ENCODE measurements at places on chromosomes 3 and 15. TPM values are rescaled to one million over a fixed set of nuclear protein-coding genes. Genes with fewer than 3 reads are reported as not detected.

DNA sequence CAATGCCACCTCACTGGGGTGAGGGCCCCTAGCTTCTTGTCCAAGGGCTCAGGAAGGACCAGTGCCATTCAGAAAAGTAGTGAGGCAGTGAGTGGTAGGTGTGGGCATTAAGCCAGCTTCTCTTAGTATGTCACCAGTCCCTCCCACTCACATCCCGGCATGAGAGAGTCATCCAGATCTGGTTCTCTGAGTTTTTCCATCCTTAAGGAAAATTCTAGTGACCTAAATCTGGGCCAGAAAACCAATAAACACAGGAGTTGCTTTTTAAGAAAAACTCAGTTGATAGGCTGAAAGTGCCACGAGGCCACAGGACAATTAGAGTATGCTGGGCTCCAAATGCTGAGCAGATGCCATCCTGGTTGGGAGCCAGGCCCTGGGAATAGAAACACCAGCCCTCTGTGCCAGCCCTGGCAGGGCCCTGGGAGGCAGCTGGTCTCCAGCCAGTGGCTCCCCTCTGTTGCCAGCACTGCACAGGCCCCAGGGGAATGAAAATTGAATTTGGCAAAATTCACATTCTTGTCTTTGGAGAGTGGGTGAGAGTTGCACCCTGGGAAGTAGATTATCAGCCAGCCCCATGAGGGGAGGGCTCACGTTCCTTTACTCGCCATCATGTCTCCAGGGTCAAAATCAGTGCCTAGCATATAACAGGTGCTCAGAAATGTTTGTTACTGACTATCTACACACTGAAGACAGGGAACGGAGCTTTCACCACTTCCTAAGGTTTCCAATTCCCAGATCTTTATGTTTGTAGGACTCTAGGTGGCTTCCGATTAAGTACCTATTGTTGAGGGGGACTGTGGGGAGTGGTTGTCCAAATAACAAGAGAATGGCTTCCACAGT, 52.8 kb downstream of the FAM43A start:
- DNase-seq = no peak

DNA sequence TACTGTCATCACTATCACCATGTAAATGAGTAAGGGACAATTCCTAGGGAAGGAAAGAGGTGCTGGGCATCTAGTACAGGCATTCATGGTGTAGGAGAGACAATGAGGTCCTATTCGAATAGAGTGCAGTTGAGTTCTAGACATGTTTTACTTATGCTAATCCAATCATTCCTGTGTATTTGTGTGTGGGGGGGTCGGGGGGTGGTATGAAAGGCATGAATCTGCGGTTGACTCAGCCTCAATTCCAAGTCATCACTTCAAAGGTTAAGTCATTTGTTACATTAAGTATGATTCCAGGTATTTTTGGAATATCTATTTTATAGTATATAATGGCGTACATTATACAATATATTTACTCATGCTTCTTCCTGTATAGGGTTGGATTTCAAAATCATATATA, 163.1 kb upstream of the GALNT15 start:
- DNase-seq = no peak

- DNase-seq = no peak
Measured at GRCh38 chr15:83512459-83512858, 65.3 kb downstream of the SH3GL3 start.

GRCh38 chr15:32053719-32054118, 23.4 kb downstream of the CHRNA7 start:
- no peak for DNase-seq

- no peak for DNase-seq
Measured at GRCh38 chr15:85832394-85832793, 37.7 kb upstream of the KLHL25 start.

GRCh38 chr3:186025161-186025560, 83.7 kb downstream of the ETV5 start:
- DNase-seq = no peak

GRCh38 chr15:25869701-25870100, 6.6 kb upstream of the ATP10A start:
- DNase-seq = no peak

GRCh38 chr15:96047255-96047931, 283.1 kb upstream of the NR2F2 start:
- no peak for DNase-seq

DNA sequence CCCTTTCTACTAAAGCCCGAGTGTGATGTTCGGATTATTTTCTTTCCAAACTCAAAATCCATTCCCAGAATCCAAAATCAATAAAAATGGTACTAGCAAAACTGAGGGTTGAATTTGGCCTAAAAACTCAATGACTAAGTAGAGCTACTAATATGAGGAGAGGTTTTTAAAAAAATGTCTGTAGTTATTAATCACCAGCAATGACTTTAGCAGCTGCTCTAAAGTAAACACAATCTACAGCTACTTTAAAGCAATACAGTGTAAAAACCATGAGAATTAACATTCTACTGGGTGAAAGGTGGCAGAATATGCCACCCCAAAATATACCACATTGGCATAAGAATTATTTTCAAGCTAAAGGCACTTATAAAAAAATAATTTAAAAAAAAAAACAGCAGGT, 23.5 kb downstream of the FHIT start:
- DNase-seq = no peak

DNA sequence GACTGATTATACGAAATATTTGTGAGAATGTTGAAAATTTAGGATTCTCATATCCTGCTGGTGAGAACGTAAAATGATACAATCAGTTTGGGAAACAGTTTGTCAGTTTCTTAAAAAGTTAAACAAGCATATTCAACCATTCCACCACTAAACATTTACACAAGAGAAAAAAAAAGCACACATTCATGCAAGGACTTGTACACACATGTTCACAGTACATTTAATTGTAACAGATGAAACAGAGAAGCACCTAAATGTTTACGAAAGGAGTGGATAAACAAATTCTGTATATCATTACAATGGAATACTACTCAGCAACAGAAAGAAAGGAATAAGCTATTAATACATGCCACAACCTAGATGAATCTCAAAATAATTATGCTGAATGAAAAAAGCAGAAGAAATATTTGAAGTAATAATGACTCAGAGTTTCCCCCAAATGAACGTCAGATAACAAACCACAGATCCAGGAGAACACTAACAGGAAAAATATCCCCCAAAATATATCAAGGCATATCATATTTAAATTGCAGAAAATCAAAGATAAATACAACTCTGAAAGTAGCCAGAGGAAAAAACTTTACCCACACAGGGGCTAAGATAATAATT, 14.3 kb downstream of the ANKRD28 start:
- DNase-seq = no peak

DNA sequence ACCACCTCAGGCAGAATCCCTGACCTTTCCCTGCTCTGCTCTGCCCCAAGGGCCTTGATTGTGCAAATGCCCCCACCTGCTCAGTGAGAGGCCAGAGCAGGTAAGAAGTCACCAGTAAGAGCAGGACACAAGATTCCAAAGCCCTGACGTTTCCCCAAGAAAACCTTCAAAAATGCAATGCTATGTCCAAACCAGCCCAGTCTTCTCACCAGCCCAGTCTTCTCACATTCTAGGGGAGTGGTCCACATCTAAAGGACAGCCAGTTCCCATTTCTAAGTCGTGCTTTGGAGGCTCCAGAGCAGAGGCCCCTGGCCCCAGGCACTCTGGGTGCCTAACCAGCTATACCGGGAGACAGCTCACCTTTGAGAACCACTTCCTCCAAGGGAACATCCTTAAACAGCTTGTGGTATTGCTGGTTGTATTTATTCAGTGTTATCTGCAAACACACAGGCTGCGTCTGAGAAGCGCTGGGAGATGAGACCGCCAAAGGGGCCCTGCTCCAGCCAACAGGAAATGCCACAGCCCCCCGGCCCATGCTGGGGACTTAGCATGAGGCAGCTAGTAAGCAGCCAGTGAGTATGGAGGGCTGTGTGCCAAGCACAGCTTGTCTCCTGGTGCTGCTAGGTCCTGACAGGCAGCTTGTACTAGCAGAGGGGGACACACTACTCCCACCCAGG, 29.3 kb downstream of the GRAMD2A start:
- DNase-seq = no peak

The P2RY14 gene
- not detected for total RNA-seq

The C3orf20 gene
- not detected for total RNA-seq

The ECT2 gene
- total RNA-seq = 39.1 TPM

The RTP3 gene
- not detected for total RNA-seq

The RPL39L gene
- total RNA-seq = 35.6 TPM

The IP6K2 gene
- 55.7 TPM for total RNA-seq

The KBTBD8 gene
- 2.0 TPM for total RNA-seq

Data from SK-MEL-5 (cell line).